Activated gamma-delta T cell treated with Interleukin-2 at 50 U/mL for 16 hours (primary cell): ENCODE measurements at places on chromosomes 16 and 17.

GRCh38 chr17:77086433-77087010, 54.2 kb upstream of the SEC14L1 start:
- DNase-seq: peak; percentile 83

GRCh38 chr16:12661656-12662172, 142.0 kb downstream of the CPPED1 start:
- DNase-seq: peak; percentile 10

DNA sequence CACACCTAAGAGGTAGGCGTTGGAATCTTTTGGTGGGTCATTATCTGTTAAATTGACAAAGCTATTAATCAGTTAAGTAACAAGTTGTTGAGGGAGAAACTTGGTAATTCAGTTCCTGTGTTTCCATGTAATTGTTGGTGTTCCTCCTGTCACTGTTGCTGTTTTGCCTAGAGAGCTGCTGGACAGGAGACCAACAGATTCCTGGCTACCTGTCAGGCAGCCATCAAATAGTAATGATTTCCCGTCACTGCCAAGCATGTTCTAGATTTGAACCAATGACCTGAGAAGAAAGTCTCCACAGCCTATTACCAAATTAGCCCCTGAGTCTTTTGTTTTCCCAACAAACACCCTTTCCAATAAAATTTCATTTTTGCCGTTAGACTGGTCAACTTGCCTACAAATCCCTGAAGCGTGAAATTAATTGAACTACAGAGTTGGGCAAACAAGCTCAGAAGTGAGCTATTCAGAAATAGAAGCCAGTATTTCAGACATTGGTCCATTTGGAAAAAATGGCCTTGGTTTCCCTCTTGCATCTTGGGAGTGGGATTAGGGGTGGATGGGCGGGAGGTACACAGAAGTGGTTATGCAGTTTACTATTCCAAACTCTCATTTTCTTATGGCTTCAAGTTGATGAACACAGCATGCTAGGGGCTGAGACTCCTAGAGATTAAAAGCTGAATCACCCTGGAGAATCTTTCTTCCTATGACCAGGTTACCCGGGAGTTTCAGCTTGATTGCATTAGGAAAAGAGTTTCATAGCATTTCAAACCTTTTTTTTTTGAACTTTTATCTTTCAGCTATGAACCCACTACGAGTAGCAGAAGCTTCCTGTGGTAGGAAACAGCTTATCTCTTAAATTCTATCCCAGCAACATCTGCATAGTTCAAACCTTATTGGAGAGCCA, 262.8 kb upstream of the MAF start:
- no peak for DNase-seq

- no peak for DNase-seq
Observed at GRCh38 chr17:39591958-39592954, 15.5 kb downstream of the NEUROD2 start.
